Nephron progenitor cell (in vitro differentiated cells): ENCODE measurements at places on chromosomes 1 and 21.

DNA sequence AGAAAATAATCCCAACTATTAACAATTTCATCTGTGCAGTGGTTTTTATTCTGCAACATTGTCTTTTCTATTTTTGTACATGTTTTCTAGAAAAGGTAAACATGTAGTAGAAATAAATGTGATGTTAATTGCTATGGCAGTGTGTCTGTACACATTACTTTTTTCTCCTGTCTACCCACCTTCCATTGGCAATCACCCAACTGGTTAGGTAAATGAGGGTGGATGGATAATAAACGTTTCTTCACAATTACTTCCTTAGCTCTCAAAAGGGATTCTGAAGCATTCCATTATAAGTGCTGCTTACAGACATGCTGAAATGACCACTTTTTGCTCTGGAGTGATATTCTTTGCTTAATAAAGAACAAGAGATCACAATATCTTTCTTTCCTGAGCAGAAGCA is 61.4 kb downstream of the MAGI3 start:
- no peaks in the 10 kb centered on the region for H3K4me1 ChIP-seq
- H3K36me3 ChIP-seq = peaks cover 11% of the 10 kb centered on the region
- H3K27me3 ChIP-seq = no peaks in the 10 kb centered on the region
- H3K4me3 ChIP-seq = no peak overlapping the region
- no peak for DNase-seq
- H3K27ac ChIP-seq = peak overlapping the region; percentile 30

- no peaks in the 10 kb centered on the region for H3K36me3 ChIP-seq
- no peak overlapping the region for H3K4me3 ChIP-seq
- no peak overlapping the region for H3K27ac ChIP-seq
- H3K4me1 ChIP-seq = peaks cover 23% of the 10 kb centered on the region
Measured at GRCh38 chr1:116312681-116313069, 60.4 kb upstream of the ATP1A1 start.

- peak overlapping the region; percentile 74 for H3K27ac ChIP-seq
- peaks cover 89% of the 10 kb centered on the region for H3K4me1 ChIP-seq
- H3K36me3 ChIP-seq = no peaks in the 10 kb centered on the region
- peak overlapping the region; percentile 53 for H3K4me3 ChIP-seq
- peaks cover 9% of the 10 kb centered on the region for H3K27me3 ChIP-seq
Measured at GRCh38 chr21:38985568-38986378, 180.0 kb downstream of the ETS2 start.

- H3K36me3 ChIP-seq = no peaks in the 10 kb centered on the region
- H3K27me3 ChIP-seq = peaks cover 4% of the 10 kb centered on the region
- no peak overlapping the region for H3K27ac ChIP-seq
- peaks cover 32% of the 10 kb centered on the region for H3K4me1 ChIP-seq
- H3K4me3 ChIP-seq = no peak overlapping the region
Measured at GRCh38 chr1:219659005-219659600, 46.2 kb upstream of the ZC3H11B start.

DNA sequence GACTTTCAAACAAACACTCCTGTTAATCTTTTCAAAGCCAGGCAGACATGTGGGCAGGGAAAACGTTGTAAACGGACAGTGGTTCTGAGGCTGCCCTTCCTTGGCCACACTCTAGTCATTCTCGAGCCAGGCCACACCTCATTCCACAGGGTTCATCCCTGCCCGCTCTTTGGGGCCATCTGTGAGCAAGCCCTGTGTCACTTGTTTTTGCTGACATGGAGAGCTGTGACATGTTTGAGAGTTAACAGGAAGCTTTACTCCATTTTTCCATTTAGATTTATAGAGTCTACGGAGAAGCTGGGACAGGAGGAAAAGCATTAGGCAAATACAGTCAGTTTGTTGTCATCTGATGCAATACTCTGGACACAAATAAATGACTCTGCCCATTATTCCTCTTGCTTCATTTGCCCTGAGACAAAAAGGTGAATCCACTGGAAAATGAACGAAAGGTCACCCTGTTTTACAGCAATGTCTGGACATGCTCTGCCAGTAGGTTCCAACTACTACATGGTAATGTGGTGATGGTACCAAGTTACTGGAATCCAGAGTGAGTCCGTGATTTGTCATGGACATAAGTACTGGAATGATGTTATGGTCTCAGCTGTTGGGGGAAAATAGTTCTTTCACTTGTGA is 126.9 kb downstream of the CLIC6 start:
- peaks cover 45% of the 10 kb centered on the region for H3K4me1 ChIP-seq
- no peak for DNase-seq
- peak overlapping the region; percentile 16 for H3K4me3 ChIP-seq

- DNase-seq = no peak
- no peaks in the 10 kb centered on the region for H3K27me3 ChIP-seq
- H3K4me3 ChIP-seq = no peak overlapping the region
- peak overlapping the region; percentile 23 for H3K27ac ChIP-seq
- H3K36me3 ChIP-seq = peaks cover 51% of the 10 kb centered on the region
Measured at GRCh38 chr1:220213382-220213983, 58.8 kb downstream of the RAB3GAP2 start.

DNA sequence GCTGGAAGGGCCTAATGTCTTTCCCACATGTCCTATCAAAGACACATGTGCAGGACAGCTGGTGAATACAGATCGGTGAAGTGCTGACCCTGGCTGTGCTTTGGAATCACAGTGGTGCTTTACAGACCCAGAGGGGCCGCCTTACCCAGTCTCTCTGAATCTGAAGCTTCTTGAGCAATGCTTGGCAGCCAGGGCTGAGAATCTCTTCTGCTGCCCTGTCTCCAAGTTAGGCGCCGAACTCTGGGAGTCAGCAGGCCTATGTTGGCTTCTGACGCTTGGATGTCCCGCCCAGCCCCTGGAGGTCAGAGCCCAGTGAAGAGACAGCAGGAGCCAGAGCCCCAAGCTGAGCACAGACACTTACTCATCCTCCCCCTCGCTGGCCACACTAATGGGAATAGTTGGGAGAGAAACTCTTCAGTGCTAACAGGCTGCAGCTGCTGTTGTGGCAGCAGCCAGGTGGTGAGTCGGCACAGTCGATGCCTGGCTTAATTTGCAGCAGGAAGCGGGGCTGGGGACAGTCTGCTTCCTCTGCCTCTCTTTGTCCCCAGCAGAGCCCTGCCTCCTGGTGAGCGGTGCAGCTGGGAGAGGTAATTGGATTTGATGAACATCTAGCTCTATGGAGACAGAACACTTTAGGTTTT is 68.1 kb downstream of the URB2 start:
- H3K27me3 ChIP-seq = peaks cover 6% of the 10 kb centered on the region
- DNase-seq = peak; percentile 35
- H3K4me3 ChIP-seq = peak overlapping the region; percentile 56
- no peak overlapping the region for H3K27ac ChIP-seq

DNA sequence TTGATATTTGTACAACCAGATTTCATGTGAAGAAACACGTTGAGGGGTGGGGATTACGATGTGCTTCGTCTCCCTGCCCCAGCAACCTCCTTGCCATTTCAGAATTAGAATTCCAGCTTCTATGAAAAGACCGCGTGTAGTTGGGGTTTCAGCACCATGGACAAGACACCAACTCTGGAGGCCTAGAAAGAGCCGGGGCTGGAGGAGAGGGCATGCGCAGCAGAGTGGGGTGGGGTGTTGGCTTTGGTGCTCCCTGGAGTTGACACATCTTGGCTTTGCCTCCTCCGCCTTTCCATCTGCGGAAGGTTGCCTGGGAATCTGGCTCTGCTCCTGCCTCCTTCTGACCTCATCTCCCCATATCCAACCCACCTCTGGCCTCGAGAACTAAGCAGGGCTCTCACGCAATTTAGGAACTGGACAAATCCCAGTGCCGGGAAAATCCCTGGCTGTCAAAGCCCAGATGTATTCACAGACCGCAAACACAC is 11.8 kb downstream of the HTR6 start:
- no peaks in the 10 kb centered on the region for H3K36me3 ChIP-seq
- no peak overlapping the region for H3K4me3 ChIP-seq
- peaks cover 69% of the 10 kb centered on the region for H3K27me3 ChIP-seq

- H3K27me3 ChIP-seq = peaks cover 14% of the 10 kb centered on the region
- H3K36me3 ChIP-seq = no peaks in the 10 kb centered on the region
- H3K27ac ChIP-seq = no peak overlapping the region
- no peaks in the 10 kb centered on the region for H3K4me1 ChIP-seq
- no peak for DNase-seq
- no peak overlapping the region for H3K4me3 ChIP-seq
Measured at GRCh38 chr1:51070640-51071039, 31.4 kb upstream of the C1orf185 start.

DNA sequence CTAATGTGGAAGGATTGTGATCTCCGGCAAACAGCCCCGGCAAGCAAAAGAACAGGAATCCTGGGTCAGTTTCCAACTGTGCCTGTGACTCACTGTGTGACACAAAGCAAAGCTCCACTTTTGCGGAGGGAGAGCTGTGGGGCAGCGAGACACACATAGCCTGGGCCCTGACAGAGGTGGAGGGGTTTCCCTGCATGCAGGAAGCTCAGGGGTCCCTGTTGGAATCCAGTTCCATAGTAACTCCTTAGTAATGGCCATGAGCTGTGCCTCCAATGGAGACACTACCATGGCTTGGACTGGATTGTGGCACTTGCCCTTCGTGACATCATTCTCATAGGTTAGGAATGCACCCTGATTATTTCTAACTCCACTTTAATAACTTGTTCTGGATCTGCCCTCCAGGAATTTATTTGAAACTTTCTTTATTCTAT is 47.0 kb upstream of the ATF3 start:
- no peak for DNase-seq
- peaks cover 16% of the 10 kb centered on the region for H3K4me1 ChIP-seq
- no peaks in the 10 kb centered on the region for H3K36me3 ChIP-seq

GRCh38 chr21:23496729-23497128 is 2110.6 kb downstream of the MRPL39 start:
- no peaks in the 10 kb centered on the region for H3K4me1 ChIP-seq
- no peaks in the 10 kb centered on the region for H3K36me3 ChIP-seq
- H3K27ac ChIP-seq = no peak overlapping the region

- H3K27me3 ChIP-seq = peaks cover 15% of the 10 kb centered on the region
- H3K4me3 ChIP-seq = no peak overlapping the region
- no peak for DNase-seq
- H3K27ac ChIP-seq = no peak overlapping the region
- no peaks in the 10 kb centered on the region for H3K36me3 ChIP-seq
Measured at GRCh38 chr1:99681583-99681982, 35.7 kb downstream of the PALMD start.

GRCh38 chr1:208122612-208123358 is 121.4 kb downstream of the PLXNA2 start:
- H3K27ac ChIP-seq = no peak overlapping the region
- H3K27me3 ChIP-seq = peaks cover 8% of the 10 kb centered on the region
- H3K4me1 ChIP-seq = peaks cover 25% of the 10 kb centered on the region
- no peak for DNase-seq
- H3K4me3 ChIP-seq = no peak overlapping the region
- peaks cover 4% of the 10 kb centered on the region for H3K36me3 ChIP-seq

GRCh38 chr21:33767236-33767635 is 124.9 kb downstream of the ITSN1 start:
- H3K27ac ChIP-seq = no peak overlapping the region
- no peaks in the 10 kb centered on the region for H3K27me3 ChIP-seq
- DNase-seq = no peak
- H3K36me3 ChIP-seq = peaks cover 74% of the 10 kb centered on the region

DNA sequence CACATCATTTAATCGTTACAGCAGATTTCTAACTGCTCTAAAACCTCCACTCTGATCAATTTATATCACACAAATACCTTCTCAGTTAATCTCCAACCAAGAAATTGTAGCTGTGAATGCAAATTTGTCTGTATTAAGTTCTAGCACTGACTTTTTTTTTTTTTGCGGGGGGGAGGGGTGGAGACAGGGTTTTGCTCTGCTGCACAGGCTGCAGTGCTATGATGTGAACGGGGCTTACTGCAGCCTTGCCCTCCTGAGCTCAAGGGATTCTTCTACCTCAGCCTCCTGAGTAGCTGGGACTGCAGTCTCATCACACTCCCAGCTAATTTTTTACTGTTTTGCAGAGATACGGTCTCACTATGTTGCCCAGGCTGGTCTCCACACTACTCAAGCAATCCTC is 163.6 kb downstream of the RERE start:
- H3K4me1 ChIP-seq = peaks cover 46% of the 10 kb centered on the region
- peak overlapping the region; percentile 83 for H3K27ac ChIP-seq
- H3K27me3 ChIP-seq = no peaks in the 10 kb centered on the region
- DNase-seq = no peak
- no peak overlapping the region for H3K4me3 ChIP-seq

DNA sequence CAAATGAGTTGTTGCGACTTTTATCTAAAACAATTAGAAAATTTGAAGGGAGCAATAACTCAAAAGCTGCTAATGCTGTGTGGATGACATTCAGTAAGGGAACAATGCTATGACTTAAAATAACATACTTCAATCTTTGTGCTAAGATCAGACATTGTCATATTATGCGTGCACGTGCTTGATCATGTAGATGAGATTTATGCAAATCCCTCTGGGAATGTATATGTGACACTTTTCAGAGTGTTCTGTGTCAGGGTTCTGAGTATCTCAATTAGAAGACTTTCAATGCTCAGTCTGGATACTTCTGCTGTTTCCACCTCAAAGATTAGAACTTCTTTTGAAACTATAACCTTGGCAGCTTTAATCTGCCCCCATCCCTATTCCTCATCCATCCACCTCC is 18.6 kb upstream of the POU2F1 start:
- H3K36me3 ChIP-seq = peaks cover 6% of the 10 kb centered on the region
- no peak for DNase-seq
- H3K4me1 ChIP-seq = peaks cover 21% of the 10 kb centered on the region

DNA sequence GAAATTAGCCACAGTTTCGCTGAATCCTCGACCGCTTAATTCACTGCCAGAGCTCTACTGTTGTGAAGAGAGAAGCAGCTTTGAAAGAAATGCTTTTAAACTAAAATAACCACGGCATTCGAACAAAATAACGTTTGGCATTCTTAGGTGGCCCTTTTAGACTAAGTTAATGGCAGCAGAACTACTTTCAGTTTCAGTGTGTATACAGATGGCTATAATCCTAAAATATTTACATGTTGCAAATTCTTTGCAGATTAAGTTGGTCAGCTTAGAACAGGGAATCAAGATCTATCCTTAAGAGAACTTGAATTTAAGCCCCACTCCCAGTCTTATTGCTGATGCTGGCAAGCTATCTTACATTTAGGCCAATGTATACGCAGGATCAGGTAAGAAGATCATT is 62.7 kb downstream of the ADSS2 start:
- DNase-seq = no peak
- H3K4me1 ChIP-seq = peaks cover 9% of the 10 kb centered on the region
- H3K36me3 ChIP-seq = peaks cover 4% of the 10 kb centered on the region
- H3K4me3 ChIP-seq = no peak overlapping the region

GRCh38 chr1:244211559-244211944 is 160.5 kb downstream of the ZBTB18 start:
- H3K36me3 ChIP-seq = no peaks in the 10 kb centered on the region
- H3K4me3 ChIP-seq = no peak overlapping the region
- H3K27me3 ChIP-seq = peaks cover 6% of the 10 kb centered on the region
- DNase-seq = no peak
- H3K4me1 ChIP-seq = peaks cover under 1% of the 10 kb centered on the region
- no peak overlapping the region for H3K27ac ChIP-seq

GRCh38 chr1:220149742-220150141 is 55.8 kb downstream of the IARS2 start:
- no peak for DNase-seq
- peaks cover 62% of the 10 kb centered on the region for H3K36me3 ChIP-seq
- H3K27ac ChIP-seq = peak overlapping the region; percentile 39
- H3K27me3 ChIP-seq = no peaks in the 10 kb centered on the region
